KBM-7 (cell line): ENCODE measurements at places on chromosomes 1 and 21.
A peak's percentile ranks its signal among the peaks of the same experiment; 100 is the strongest.

GRCh38 chr1:209202830-209203532 lies 380.5 kb upstream of the CAMK1G start:
- DNase-seq, result peak; percentile 30

DNA sequence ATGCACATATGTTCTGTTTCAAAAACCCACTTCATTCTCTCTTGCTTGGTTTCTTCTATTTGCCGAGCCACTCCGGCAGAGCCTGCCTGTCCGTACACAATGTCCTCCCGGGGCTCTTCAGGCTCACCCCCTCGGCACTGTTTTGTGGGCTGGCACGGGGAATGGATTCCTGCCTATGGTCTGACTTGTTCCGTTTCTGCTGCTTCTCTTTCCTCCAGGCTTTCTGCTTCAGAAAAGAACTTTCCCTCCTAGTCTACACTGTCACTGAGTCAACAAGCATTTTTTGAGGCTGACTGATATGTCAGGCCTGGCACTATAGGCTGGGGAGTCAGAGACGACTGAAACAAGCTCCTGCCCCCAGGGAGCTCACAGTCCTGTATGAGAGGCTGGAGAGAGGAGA lies 28.4 kb upstream of the SARS1 start:
- DNase-seq, result no peak

DNA sequence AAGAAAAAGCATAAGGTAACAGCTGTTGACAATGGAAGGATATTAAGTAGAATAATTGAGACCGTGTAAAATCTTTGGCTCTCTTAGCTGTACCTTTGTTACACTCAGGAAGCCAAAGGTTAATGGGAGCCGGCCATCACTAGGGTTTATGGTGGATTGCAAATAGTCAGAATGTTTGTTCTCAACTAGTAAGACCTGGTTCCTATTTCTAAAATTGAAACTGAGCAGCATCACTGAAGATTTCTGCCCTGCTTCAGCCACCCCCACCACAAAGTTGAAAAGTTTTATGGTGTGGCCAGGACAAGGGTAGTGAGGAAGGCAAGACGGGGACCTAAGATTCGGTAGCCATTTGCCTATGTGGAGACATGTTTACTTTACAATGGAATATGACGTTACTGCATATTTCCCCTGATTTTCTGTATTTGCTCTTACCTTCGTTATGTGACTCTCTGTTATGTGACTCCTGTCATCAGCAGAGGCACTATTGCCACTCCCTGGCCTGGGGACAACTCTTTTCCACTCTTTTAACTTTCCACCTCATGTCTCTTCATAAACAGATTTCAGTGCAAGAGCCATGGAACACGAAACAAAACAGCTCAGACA lies 41.4 kb upstream of the KIF1B start:
- no peak for DNase-seq

GRCh38 chr1:83516369-83516768 lies 482.6 kb downstream of the TTLL7 start:
- no peak for DNase-seq

- DNase-seq, result peak; percentile 89
Observed at GRCh38 chr1:204363335-204364114, 3.8 kb upstream of the PLEKHA6 start.

DNA sequence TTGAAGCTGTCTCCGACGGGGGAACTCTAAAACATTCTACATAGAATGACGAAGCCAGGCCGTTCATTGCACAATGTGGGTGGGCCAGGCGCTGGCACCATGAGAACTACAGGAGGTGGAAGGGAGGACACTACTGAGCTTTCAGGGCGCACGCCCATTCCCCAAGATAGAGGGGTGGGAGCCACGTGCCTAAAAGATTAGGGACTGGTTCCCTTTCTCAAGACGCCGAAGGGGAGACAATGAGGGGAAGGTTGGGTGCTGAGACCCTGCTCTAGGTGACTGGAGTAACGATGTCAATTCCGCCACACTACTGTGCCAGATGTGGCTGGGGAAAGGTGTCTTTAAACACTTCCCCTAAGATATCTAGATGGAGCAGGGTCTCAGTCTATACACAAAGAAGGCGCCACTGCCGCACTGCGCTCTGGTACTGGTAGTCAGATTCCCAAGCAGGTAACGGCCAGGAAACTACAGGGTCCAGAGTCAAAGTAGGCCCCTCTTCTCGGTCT lies 782 bp downstream of the CSDE1 start:
- DNase-seq, result no peak

DNA sequence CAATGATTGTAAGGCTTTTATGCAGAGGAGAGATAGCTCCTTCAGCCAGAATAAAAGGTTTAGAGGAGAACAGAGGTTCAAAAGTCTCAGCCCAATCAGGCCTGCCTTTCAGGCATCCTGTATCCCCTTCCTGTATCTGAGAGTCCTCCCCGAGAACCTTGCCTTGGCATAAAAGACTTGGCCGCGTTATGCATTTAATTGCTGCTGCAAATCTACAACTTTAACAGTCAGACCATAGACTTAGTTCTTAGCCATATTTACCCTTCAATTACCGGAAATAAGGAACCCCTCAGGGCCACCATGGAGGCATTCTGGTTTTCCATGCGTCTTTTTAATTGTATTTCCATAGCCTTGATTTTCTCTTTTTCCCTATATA lies 18.3 kb upstream of the HYI start:
- no peak for DNase-seq

DNA sequence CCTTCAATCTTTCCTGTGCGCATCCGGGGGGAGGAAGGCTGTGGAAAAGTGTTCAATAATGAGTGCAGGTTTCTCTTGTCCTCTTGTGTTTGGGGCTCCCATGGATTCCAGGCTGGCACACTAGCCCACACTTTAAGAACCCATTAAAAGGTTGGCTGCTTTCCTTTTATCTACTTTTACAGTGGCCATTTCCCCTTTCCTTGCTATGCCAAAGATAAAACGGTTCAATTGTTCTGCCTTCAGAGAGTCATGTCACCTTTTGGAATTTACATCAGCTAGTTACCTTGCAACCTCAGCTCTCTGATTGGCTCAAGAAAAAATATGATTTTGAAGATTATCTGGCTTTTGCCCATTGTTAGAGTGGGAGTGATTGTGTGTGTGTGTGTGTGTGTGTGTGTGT lies 182.3 kb downstream of the SDCCAG8 start:
- DNase-seq, result no peak
